NCI-H1930 (cell line): ENCODE measurements at places on chromosomes 6 and 20.

DNA sequence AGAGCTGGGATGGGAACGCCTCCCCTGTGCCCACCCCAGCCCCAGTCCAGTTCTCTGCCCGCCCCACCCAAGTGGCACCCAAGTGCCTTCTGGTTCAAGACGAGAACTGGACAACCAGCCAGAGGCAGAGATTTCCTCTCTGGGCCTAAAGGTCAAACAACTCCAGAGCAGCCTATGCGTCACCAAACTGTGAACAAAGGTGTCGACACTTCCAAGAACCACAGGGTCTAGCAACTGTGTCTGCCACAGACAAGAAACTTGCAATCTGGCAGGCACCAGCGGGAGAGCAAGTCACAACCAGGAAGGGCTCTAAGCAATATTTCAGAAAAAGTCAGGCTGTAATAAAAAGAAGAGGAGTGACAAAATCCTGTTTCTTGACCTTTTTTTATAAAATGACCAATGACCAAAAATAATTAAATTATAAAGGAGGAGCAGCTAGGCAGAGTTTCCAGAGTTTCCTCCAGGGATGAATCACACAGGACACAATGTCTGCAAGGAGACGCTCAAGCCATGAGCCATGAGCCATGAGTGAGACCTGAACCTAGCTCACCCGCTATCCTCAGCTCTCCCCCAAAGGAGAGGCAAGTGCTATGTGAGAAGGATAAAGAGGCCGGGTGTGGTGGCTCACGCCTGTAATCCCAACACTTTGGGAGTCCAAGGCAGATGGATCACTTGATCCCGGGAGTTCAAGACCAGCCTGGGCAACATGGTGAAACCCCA lies 11.1 kb downstream of the EDEM2 start:
- DNase-seq = no peak

DNA sequence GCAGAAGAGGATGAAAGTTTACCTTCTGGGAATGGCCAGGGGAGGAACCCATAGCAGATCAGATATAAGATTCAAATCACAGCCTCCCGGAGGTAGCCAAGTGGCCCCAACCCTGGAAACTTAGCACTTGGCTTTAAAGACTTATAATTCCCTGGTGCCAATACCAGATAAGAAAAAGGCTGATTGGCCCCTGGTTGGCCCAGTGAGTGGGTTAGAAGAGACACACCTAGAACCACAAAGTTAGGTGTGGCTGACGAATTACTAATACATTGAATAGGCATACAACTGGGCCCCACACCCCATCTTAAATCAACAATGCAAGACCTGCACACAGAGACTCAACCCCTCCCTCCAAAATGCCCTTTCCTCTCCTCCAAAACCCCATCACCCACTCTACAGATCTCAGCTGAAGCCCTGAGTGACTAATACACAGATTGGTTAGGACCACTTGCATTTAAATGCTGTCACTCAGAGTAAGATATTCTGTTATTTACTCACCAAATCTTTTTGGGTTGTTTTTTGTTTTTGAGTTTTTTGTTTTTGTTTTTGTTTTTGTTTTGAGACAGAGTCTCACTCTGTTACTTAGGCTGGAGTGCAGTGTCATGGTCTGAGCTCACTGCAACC lies 315.4 kb upstream of the JARID2 start:
- no peak for DNase-seq

DNA sequence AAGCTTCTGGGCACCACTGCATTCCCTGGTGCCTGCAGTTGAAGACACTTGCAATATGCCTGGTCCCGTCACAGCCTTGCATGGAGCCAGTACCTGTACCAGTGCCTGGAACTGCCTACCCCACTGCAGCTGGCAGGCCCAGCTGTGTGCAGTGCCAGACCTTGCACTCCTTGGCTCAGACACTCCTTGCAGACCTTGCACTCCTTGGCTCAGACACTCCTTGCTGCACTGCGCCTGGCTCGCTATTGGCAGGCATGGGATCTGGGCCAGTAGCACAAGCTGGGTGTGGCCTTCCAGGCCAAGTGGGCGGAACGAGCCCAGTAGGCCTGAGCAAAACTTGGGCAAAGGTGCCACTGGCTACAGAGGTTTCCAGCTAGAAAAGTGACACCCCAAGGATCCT lies 1189.1 kb downstream of the GRIK2 start:
- no peak for DNase-seq

DNA sequence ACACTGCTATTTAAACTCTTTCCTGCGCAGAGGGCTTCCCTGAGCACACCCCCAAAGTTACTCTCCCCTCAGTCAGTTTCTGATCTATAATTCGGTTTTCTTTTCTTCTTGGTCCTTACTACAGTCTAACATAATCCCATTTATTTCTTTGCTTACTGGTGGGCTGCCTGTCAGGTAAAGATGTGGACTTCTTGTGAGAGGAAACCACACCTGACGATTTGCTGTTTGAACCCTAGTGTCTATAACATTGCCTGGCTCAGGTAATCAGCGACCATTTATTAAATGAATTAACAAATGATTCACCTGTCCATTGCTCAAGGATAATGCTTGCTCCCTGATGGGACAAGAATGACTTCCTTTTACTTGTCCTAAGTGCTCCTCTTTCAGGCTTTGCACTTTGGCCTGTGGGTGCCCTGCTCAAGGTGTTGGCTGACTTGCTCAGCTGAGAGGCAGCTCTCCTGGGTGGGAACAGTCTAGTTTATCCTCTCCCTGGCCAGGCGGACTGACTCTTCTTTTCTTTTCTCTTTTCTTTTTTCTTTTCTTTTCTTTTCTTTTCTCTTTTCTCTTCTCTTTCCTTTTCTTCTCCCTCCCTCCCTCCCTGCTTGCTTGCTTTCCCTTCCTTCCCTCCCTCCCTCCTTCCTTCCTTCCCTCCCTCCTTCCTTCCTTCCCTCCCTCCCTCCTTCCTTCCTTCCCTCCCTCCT lies 233.1 kb downstream of the BCAS1 start:
- DNase-seq = no peak

DNA sequence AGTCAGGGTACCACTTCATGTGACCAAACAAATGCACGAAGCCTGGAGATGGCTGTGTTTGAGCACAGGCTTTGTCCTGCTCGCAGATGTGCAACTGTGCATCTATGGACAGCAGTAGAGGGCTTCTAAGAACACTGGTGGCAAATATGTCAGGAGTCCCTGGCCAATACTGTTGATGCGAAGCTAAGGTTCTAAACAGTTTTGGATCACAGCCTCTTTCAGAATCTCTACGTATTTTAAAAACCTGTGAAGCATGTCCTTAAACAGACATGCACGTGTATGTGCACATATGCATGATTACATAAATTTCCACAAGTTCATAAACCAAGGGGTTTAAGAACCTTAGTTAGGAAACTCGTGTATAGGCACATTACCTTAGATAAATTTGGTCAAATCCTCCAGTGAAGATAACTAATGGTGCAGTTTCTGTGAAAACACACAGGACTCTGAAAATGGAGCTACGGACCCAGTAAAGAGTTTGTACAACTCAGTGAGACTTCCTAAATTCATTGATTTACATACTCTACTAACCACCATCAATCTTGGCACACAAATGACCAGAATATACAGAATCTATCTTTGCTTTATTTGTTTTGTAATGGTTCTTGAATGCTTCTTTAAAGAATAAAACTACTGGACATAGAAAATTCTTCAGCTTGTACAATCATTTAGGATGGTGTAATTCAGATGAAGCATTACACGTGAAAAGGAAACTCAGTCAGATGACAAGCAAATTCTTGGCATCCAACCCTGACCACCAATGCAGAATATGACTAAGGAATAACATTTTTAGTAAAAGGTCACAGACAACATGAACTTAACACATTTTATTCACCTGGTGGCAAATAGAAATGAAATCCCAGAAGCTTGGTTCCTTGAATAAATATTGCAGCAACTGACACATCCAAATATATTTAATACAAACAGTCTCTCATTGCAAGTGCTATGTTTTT lies 27.4 kb downstream of the KCNQ5 start:
- no peak for DNase-seq

DNA sequence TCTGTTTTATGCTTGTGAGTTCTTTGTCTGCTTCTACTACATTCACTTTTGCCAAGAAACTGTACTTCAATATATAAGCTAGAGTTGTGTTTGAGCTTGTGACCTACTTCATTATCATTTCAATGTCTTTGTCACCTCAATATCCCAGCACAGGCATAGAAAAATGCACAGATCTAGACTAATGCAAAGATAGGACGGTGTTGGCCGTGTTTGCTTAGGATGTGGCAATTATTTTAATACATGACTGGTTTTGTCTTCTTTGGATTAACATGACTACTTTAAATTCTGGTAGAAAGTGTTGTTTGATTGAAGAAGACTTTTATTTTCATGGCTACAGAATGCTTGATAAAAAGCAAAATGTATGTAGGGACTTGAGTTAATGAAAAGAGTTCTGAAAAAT lies 1075.0 kb upstream of the GJE1 start:
- no peak for DNase-seq

DNA sequence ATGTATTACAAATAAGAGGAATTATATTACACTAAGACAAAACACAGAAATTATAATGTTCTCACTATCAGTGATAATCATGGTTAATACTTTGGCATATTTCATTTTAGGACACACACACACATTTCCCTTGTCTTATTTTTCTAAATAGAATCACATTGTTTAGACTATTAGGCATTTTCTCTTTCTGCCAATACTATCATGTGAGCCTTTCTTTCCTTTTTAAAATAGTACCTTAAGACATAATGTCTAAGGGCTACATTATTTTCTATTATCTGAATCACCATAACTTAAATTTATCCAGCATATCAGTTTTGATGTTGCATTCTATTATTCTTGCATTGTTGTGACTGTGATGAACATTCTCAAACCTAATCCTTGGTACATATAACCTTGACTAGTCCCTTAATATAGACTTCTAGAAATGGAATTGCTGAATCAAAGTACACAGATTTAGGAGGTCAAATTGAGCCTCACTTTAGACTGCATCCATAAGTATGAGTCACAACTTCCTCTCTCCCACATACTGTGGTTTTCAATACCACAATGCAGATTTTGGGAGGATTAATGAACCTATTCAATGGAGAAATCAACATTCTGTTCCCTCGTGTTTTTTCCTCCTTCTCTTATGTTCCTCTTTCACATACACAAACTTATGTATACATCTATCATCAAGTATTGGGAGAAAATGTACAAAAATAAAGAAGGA lies 212.6 kb downstream of the MOXD1 start:
- no peak for DNase-seq

DNA sequence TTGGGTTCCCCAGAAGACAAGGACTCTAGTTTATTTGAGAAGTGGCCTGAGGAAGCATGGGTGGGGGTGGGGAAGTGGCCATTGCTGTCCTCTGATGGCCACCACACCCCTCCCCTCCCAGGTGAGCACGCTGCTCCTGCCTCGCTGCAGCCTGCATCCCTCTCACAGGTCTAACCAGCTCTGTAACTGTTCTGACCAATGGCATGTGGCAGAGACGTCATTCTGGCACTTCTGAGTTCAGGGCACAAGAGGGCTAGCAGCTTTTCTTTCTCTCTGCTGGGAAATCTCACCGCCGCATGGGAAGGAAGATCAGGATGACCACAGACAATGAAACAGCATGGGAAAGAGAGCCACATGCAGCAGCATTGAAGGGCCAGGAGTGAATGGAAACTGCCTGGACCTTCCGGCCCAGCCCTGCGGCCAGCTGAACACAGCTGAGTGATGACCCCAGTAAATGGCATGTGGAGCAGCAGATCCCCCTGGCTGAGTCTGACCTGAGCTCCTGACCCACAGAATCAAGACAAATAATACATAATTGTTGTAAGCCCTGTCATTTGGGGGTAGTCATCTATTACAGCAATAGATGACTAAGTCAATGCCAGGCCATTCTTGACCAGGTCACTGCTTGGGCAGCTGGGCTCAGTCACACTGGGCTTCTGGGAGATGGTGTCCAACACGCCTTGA lies 179.8 kb downstream of the LINC00237 start:
- DNase-seq = no peak

- no peak for DNase-seq
Measured at GRCh38 chr20:4217349-4217841, 202.0 kb upstream of the RNF24 start.

- DNase-seq = no peak
Measured at GRCh38 chr6:138811866-138812265, 16.0 kb downstream of the ECT2L start.

DNA sequence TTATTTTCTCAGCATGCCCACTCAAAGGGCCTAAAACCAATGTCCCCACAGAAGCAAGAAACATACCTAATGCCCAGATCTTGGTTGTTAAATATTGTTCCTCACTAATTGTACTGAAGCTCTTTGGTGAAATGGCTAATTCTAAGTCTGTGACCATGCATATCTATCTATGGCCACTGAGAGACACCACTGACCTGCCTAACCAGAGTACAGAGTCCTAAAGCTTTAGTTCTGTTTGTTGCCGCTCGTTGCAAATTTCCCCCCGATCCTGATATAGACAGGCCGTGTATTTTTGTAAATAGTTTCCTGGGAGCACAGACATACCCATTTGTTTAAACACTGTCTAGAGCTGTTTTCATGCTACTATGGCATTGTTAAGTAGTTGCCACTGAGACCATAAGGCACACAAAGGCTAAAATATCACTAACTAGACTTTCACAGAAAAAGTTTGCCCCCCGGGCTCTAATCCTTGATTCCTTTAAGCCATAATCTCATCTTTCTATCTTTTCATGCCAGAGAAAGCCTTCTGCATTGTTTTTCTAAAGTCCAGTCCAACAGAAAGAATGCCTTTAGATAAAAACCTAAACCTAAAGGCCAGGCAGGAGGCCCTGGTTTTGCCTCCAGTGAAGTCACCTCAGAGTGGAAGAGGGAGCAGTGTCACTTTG lies 48.7 kb downstream of the DNAAF9 start:
- DNase-seq = no peak

- DNase-seq = no peak
Measured at GRCh38 chr6:13929196-13929595, 4.4 kb downstream of the RNF182 start.

GRCh38 chr6:30615958-30616810 lies 859 bp downstream of the PPP1R10 start:
- DNase-seq = peak; percentile 25

DNA sequence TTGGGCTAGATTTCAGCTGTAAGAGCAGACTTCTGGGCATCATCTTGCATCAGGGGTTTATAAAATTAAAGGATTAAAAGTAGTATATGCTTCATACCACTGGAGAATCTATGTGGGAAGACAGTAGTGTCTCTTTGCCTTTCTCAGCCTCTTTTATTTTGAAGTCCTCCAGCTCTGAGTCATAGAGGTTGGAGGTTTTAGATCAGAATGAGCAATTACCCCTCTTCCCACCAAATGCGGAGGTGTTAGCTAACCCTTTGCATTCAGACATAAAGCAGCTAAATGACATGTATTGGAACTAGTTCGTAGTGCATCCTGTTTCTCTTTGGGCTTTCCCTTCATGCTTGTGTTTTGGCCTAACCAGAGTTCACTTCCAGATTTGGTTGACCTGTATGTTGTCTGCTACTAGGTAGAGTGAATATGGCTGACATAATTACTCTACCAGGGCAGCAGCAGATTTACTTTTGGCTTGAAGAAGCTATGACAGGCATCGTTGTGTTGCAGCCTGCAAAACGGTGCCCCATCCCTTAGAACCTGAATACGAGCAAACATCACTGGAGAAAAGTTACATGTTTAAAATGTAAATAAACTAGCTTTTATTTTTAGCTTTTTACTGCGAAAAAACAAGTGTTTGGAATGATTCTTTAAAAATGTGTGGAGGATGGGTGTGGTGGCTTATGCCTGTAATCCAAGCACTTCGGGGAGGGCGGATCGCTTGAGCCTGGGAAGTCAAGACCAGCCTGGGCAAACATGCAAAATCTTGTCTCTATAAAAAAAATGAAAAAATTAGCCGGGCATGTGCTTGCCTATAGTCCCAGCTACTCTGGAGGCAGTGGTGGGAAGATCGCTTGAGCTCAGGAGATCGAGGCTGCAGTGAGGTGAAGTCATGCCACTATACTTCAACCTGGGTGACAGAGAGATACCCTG lies 82.2 kb downstream of the MYO6 start:
- DNase-seq = no peak

GRCh38 chr6:89244241-89244985 lies 27.3 kb upstream of the GABRR1 start:
- DNase-seq = no peak
